Activated CD4-positive, alpha-beta memory T cell treated with anti-CD3 and anti-CD28 coated beads, Interleukin-2, amount 10 ng/mL, durations not matched to agents 7 days and 5 days (primary cell): ENCODE measurements at places on chromosomes 13 and 19. TPM values are rescaled to one million over a fixed set of nuclear protein-coding genes. Genes with fewer than 3 reads are reported as not detected.

- no peaks in the 10 kb centered on the region for H3K27me3 ChIP-seq
- H3K27ac ChIP-seq = no peak overlapping the region
- DNase-seq = peak; percentile 35
- H3K36me3 ChIP-seq = peaks cover 61% of the 10 kb centered on the region
- no peak overlapping the region for H3K4me3 ChIP-seq
- peaks cover 16% of the 10 kb centered on the region for H3K4me1 ChIP-seq
Measured at GRCh38 chr19:16376649-16377048, 52.0 kb downstream of the KLF2 start.

Gene TTC9B
- not detected for total RNA-seq

DNA sequence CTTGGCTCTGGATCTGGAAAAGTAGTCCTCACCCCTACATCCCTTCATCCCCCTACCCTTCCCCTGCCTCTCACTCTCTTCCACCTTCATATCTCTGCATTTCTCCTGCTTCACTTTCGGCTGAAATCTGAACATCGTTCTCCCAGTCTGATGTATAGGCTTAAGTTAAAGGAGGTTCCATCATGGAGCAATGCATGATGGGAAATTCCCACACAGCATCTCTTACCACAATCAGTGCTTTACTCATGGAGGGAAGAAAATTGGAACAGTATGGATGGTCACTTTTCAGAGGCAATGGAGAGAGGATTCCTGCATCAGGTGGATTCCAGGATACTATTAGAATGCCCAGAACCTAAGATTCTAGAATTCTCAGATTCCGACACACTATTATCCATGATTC lies 6.1 kb upstream of the KLK8 start:
- H3K27me3 ChIP-seq = peaks cover 6% of the 10 kb centered on the region
- no peak overlapping the region for H3K27ac ChIP-seq
- DNase-seq = no peak

Gene ZNF614
- 8.0 TPM for total RNA-seq

GRCh38 chr19:1935484-1936208 lies 5.3 kb upstream of the CSNK1G2 start:
- no peaks in the 10 kb centered on the region for H3K27me3 ChIP-seq
- no peak overlapping the region for H3K4me3 ChIP-seq
- H3K27ac ChIP-seq = no peak overlapping the region
- peaks cover 37% of the 10 kb centered on the region for H3K36me3 ChIP-seq

Gene SCEL
- total RNA-seq = not detected

Gene KANK2
- total RNA-seq = 2.8 TPM

DNA sequence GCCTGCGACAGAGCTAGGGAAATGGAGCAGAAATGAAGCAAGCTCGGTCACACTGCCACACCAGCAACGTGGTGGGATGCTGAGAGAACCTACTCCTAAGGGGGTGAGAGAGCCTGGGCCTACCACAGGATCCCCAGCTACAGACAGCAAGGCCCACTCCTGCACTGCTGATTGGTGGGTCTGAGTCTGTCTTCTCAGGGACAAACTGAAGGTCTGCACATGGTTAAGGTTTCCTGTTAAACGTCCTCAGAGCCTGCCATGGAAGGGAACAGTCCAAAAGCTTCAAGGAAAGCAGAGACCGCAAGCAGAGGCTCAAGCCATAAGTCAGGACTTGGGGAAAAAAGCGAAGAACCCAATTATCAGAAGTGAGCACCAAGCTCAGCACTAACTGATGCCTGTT lies 53.5 kb upstream of the MED4 start:
- H3K4me1 ChIP-seq = peaks cover 33% of the 10 kb centered on the region
- H3K27me3 ChIP-seq = no peaks in the 10 kb centered on the region
- H3K4me3 ChIP-seq = no peak overlapping the region
- H3K36me3 ChIP-seq = peaks cover 2% of the 10 kb centered on the region
- no peak overlapping the region for H3K27ac ChIP-seq

GRCh38 chr19:18932216-18932841 lies 8.7 kb downstream of the HOMER3 start:
- H3K4me1 ChIP-seq = peaks cover 6% of the 10 kb centered on the region
- H3K4me3 ChIP-seq = peak overlapping the region; percentile 49
- peak; percentile 83 for DNase-seq
- no peak overlapping the region for H3K27ac ChIP-seq
- H3K36me3 ChIP-seq = peaks cover 3% of the 10 kb centered on the region

GRCh38 chr13:79522583-79522982 lies 41.6 kb downstream of the NDFIP2 start:
- peak overlapping the region; percentile 53 for H3K4me3 ChIP-seq
- DNase-seq = peak; percentile 66
- no peaks in the 10 kb centered on the region for H3K27me3 ChIP-seq
- peak overlapping the region; percentile 85 for H3K27ac ChIP-seq
- peaks cover 15% of the 10 kb centered on the region for H3K36me3 ChIP-seq

DNA sequence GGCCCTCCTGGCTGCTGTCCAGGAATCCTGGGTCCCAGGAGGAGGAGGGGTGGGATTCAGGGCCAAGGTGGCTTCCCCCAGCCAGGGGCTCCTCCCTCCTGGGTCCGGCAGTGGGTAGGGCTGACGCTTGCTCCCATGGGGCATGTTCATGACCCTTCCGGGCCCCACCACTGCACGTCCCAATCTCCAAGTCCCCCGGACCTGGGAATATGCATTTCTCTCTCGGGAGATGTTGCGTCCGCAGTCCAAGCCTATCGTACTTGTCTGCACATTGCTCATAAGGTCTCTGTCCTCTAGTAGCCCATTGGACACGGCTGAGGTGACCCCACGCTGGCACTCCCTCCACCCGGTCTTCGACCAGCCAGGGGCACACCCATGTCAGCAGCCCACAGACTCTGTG lies 192.3 kb downstream of the TEX29 start:
- no peaks in the 10 kb centered on the region for H3K36me3 ChIP-seq
- H3K27me3 ChIP-seq = no peaks in the 10 kb centered on the region
- no peak overlapping the region for H3K4me3 ChIP-seq
- H3K27ac ChIP-seq = no peak overlapping the region

DNA sequence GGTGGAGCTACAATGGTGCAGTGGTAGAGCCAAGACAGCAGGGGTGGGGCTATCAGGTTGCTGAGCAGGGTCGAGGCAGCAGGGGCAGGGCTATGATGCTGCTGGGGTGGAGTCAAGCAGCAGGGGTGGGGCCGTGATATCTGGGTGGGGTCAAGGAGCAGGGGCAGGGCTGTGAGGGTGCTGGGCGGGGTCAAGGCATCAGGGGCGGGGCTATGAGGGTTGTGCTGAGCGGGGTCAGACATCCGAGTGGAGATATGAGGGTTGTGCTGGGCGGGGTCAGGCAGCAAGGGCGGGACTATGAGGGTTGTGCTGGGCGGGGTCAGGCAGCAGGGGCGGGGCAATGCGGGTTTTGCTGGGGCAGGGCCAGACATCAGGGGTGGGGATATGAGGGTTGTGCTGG lies 14.7 kb downstream of the HCN2 start:
- no peaks in the 10 kb centered on the region for H3K36me3 ChIP-seq
- DNase-seq = peak; percentile 56
- H3K27ac ChIP-seq = no peak overlapping the region
- no peak overlapping the region for H3K4me3 ChIP-seq
- no peaks in the 10 kb centered on the region for H3K4me1 ChIP-seq

GRCh38 chr13:114167426-114167825 lies 11.6 kb upstream of the CFAP97D2 start:
- H3K27me3 ChIP-seq = peaks cover 11% of the 10 kb centered on the region
- no peak overlapping the region for H3K27ac ChIP-seq
- H3K4me1 ChIP-seq = peaks cover 7% of the 10 kb centered on the region
- no peak for DNase-seq
- no peak overlapping the region for H3K4me3 ChIP-seq

DNA sequence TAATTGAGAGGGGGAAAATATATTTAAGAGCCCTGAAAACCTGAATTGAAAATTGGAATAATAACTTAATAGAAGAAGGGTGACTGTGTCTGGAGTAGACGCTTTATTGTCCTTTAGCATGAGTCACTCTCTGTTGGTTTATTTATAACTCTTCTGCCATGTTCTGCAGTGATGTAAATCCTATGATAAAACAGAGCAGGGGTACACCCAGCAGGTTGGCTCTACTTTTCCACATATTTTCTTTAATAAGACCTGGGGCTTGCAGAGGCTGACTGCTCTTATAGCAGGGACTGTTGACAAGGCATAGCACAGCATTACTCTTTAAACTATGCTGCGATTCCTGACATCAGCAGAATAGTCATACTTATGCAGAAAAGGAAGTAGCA lies 389.9 kb upstream of the PCDH9 start:
- no peaks in the 10 kb centered on the region for H3K4me1 ChIP-seq
- no peak for DNase-seq
- no peak overlapping the region for H3K4me3 ChIP-seq
- no peaks in the 10 kb centered on the region for H3K36me3 ChIP-seq
- H3K27me3 ChIP-seq = no peaks in the 10 kb centered on the region
- no peak overlapping the region for H3K27ac ChIP-seq

Gene EPN1
- 63.9 TPM for total RNA-seq

Gene ZNF723
- total RNA-seq = not detected

DNA sequence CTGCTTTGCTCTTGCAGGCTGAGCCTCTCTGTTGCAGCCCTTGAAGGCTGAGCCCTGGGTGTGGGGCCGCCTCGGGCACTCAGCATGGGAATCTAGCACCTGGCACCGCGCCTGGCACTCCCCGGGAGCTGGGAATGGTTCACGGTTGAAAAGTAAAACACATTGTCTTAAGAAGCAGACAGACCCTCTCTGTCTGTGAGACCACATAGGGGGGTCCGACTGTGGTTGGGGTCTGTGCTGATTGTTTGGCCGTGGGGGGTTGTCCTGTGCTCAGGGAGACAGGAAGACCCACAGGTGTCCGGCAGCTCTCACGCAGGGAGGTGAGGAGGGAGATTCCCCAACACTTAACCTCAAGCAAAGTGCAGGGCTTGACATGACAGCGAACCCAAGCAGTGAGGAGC lies 64.8 kb downstream of the SOX1 start:
- DNase-seq = no peak
- no peaks in the 10 kb centered on the region for H3K4me1 ChIP-seq
- no peaks in the 10 kb centered on the region for H3K36me3 ChIP-seq
- no peak overlapping the region for H3K27ac ChIP-seq
- no peaks in the 10 kb centered on the region for H3K27me3 ChIP-seq
- no peak overlapping the region for H3K4me3 ChIP-seq
